ENCODE measurements at places on chromosomes 3 and 15.

DNA sequence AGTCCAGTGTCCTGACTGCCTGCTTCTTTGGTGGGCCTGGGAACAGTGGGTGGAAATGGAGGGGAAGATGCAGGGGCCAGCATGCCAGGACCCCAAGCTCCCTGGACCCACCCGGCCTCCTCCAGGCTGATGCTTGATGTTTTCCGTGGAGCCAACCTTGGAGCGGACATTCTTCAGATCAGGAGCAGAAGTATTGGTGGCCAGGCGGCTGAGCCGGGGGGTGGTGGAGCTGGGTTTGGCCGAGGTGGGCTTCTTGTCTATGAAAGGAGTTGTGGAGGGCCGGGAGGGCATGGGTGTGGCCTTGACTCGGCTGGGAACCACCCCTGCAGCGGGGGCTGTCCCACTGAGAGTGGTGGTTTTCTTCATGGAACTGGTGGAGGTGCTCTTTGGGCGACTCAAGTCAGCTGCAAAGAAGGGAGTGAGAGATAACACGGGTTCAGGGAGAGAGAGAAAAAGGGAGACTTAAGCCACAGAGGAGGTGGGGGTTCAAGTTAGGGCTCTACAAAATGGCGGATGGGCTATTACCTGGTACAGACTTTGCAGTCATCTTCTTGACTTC is 67.8 kb downstream of the DHX30 start:
- DNase-seq = no peak

- DNase-seq = no peak
Measured at GRCh38 chr3:60536420-60536819, 714.8 kb downstream of the FHIT start.

GRCh38 chr3:13014755-13015285 is 58.4 kb downstream of the IQSEC1 start:
- no peak for DNase-seq

DNA sequence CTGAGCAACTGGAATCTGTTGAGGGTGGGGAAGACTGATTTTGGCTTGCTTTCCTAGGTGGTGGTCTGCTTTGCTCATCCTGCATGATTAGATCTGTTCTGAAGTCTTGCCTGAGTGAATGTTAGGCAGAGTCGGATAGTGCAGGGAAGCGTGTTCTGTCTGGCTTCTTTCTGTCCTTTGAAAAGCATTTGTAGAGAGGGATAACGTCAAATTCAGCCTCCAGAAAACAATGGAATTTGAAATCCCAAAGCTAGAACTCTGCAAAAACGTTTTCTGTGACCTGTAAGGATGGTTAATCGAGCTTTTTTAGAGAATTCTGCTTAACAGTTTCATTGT is 1.4 kb downstream of the GLCE start:
- no peak for DNase-seq

DNA sequence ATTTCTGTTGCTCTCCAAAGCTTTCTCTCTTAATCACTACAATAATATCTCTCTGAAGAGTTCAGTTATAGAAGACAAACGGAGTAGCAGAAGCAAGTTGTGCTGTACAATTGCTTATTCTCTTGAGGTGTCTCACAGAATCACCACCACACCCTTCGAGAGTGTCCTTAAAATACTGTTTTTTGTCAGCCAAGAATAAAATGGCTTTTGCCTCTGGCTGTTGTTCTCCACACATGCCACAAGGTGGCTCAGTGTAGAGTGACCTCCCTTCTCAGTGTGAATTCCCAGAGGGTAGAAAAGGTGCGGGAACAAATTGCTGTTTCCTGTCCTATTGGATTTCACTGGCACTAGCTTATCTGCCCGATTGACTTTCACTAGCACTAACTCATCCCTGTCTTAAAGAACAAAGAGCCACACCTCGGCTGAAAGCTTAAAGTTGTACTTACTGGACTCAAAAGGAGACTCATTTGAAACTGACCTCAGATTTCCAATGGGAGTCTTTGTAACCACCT is 134.2 kb upstream of the SATB1 start:
- DNase-seq = peak; percentile 52

DNA sequence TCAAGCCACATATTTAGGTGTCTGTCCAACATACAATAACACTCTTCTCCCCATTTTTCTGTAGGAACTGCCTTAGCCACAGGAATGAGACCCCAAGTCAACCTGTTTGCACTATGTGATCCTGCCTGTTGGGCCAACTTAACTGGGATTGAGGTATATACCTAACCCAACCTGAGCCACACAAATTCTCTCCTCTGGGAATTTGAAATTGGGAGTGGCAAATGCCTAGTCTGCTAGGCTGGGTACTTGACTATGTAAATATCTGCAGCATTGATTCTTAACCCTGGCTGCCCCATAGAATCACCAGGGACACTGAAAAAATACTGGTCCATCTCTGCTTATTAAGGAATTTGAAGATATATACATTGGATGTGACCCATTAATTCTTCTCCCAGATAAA is 35.2 kb upstream of the TNIK start:
- DNase-seq = no peak

DNA sequence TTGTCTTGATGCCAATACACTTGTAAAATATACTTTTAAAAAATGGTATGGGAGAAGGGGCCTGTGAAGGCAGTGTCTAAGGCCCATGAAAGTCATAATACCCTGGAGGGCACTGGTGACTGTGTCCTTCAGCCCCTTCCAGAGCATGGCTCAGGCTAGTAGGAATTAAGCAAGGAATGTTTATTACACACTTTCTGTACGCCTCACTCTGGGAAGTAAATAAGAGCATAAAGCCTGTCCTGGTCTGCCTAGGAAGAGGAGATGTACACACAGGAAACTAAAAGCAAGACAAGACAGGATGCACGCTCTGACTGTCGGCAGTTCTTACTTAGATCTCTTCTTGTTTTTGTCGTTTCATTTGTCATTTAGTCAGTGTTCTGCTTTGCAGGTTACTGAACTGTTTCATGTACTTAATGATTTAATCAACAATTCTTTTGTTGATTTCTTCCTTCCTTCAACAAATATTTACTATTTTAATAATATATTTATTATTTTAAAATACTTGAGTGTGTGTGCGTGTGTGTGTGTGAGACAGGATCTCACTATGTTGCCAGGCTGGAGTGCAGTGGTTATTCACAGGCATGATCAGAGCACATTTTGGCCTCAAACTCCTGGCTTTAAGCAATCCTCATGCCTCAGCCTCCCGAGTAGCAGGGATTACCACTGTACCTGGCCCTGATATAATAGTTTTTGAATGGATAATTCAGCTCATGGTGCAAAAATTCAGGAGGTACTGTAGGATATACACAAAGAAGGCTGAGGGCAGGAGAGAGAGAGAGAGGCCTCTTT is 9.0 kb upstream of the SMAD6 start:
- DNase-seq = no peak

DNA sequence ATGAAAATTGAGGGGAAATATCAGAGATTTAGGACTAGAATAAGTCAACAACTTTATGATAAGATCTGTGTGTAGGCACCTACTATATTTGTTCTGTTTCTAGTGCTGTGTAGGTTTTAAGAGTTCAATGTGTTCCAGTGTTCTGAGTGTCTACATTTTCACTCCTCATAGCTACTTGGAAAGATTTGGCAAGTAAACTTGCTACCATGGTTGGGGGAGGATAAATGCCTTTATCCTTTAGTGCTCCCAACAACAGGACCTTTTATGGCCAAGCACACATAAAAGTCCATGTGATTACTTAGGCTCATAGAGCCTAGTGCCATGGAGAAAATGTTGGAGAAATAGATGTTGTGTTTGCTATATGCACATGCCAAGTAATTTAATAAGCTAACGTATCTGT is 64.0 kb downstream of the LYSMD4 start:
- no peak for DNase-seq

- DNase-seq = peak; percentile 80
Measured at GRCh38 chr15:101068961-101069653, 149.9 kb downstream of the LRRK1 start.

- no peak for DNase-seq
Measured at GRCh38 chr3:192351441-192351840, 375.9 kb downstream of the FGF12 start.

DNA sequence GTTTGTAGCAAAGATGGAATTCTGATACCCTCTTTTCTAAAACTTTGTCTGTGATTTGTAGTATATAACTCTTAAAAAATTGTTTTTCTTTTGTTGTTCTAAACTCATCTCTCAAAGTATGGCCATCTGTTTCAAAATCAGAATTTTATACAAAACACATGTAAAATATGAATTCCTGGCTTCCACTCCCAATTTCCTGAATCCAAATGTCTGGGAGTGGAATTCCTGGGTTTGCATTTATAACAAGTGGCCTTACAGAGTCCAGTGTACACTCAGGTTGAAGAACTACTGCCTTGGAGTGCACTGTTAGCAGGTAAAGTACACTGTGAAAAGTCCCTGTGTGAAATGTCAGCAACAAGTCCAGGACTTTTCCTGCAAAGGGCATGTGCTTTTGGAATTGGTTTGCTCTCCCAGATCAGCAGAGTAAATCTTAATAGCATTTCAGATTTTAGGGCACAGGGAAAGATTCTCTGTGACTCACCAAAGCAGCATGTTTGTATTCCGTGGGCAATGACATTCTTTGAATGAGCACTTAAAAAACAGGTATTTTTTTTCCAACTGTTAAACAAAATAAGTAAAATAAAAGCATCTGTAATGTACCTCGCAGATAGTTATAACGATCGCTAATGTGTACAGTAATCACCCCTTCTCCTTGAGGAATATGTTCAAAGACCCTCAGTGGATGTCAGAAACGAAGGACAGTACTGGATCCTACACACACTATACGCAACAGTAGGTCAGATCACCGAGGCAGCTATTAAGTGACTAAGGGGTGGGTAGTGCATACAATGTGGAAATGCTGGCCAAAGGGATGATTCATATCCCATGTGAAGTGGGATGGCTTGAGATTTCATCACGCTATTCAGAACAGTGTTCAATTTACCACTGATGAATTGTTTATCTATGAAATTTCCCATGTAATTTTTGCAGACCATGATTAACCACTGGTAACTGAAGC is 2.0 kb upstream of the CLDN16 start:
- peak; percentile 12 for DNase-seq

DNA sequence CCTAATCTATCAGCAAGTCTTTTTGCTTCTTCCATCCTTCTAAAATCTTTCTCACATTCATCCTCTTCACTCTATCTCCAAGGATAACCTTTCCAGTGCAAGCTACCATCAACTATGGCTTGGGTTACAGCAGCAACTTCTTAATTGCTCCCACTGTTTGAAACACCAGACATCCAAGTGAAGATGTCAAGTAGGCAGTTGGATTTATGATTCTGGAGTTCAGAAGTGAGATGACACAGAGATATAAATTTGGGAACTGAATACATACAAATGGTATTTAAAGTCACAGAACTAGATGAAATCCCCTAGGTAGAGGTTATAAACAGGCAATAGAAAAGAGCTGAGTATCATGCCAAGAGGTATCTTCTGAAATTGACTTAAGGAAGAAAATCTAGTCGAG is 3.7 kb downstream of the UBR1 start:
- DNase-seq = no peak

- no peak for DNase-seq
Measured at GRCh38 chr3:124492824-124493223, 237.4 kb upstream of the UMPS start.

GRCh38 chr3:181610973-181611265 is 100.8 kb upstream of the SOX2 start:
- no peak for DNase-seq

- DNase-seq = no peak
Measured at GRCh38 chr3:65927576-65927975, 111.1 kb downstream of the MAGI1 start.

DNA sequence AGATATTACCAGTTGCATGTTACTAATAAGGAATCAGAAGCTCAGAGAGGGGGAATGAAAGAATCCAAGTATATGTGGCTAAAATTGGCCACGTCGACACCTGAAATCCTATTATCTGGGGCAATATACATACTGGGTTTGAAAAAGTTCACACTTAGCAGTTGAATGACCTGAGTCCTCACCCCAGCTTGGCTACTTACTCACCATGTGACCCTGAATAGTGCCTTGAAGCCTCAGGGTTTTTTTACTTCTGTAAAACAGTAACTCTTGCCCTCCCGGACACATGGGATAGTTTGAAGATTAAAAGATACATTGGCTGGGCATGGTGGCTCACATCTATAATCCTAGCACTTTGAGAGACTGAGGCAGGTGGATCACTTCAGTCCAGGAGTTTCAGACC is 342.2 kb upstream of the TPRG1 start:
- no peak for DNase-seq

GRCh38 chr15:48002767-48003166 is 118.0 kb upstream of the SLC24A5 start:
- no peak for DNase-seq

GRCh38 chr3:39639344-39640236 is 169.8 kb upstream of the MYRIP start:
- no peak for DNase-seq

- DNase-seq = no peak
Measured at GRCh38 chr3:37787153-37787867, 74.4 kb upstream of the CTDSPL start.

- no peak for DNase-seq
Measured at GRCh38 chr3:111746772-111747171, 112.3 kb upstream of the PHLDB2 start.

DNA sequence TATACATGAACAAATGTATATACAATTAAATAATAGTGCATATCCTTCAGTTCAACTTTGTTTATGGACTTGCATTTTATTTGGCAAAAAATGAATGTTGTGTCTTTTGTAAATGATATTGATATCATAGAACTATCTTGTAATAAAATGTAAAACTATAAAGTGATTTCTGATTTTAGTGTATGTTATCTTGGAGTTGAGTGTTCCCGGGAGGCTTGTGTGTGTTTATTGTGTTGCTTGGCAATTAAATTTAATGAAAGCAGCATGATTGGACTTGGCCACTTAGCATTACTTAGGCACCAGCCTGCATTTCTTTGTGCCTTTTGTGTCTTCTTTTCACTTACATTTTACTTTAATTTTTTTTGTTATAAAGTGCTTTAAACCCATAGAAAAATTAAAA is 10.6 kb downstream of the ARHGEF26 start:
- DNase-seq = no peak

GRCh38 chr3:123941121-123941520 is 19.9 kb downstream of the CCDC14 start:
- DNase-seq = no peak

GRCh38 chr3:23546181-23546580 is 259.6 kb upstream of the UBE2E1 start:
- DNase-seq = no peak

DNA sequence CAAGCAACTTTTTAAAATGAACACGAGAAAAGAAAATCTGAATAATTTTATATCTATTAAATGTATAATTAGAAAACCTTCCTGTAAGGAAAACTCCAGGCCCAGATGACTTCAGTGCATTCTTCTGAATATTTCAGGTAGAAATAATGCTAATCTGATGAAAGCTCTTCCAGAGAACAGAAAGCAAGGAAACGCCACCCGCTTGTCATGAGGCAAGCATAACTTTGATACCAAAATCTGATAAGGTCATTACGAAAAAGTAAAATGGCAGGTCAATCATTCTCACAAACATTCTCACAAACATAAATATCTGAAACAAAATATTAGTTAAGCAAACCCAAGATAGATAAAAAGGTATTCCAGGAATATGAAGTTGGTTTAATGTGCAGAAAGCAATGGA is 60.6 kb upstream of the PCSK6 start:
- DNase-seq = no peak

GRCh38 chr3:141152801-141153678 is 78.6 kb upstream of the PXYLP1 start:
- DNase-seq = no peak
